Stimulated activated CD8-positive, alpha-beta memory T cell treated with anti-CD3 and anti-CD28 coated beads, Interleukin-15, amount 100 ng/mL, for 24 hours (primary cell): ENCODE measurements at places on chromosomes 2 and 18.

- DNase-seq: no peak
Measured at GRCh38 chr2:32788114-32788513, 158.6 kb upstream of the LTBP1 start.

GRCh38 chr2:67600222-67600871 lies 203.2 kb downstream of the ETAA1 start:
- no peak for DNase-seq

DNA sequence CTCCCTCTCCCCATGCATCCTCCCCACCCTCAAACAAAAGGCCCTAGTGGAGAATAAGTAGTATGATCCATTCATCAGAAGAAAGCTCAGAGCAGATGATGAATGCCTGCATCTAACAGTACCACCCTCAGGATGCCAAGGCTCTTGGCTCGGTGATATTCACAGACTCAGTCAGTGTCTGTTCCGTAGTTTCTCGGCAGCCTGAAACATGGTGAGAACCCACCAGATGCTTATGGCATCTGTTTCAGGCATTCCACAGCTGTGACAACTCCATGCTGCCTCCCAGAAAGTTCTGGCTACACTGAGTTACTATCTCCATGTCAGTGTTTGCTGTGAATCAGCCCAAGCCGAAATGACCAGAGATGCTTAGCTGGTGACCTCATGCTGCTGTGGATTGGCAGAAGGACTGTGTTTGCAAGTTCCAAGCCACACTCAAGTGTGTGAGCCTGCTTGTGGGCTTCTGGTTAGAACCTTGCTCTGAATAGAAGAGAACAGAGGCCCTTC lies 83.9 kb downstream of the WDSUB1 start:
- DNase-seq: no peak

DNA sequence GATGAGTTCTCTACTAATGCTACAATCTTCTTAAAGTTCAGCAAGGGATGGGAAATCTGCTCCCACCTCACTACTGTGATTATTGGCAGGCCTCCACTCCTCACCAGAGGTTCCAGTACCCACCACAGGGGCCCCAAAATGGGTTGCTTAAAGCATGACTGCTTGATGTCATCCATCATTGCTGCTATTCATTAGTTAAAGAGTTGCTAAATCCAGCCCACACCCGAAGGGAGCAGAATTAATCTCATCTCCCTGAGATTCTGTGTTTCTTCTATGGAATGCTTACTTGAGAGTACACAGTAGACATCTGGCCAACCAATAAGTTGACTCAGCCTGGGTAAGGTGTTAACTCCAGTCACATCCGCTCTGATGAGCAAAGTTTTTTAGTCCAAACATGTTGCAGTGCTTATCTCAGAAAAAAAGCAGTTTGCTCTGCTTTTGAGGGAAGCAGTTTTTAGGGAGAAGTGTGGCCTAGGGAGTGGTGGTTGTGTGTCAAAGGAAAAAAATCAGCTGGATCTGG lies 690.2 kb upstream of the POU3F3 start:
- DNase-seq: no peak

- DNase-seq: no peak
Measured at GRCh38 chr18:23538001-23538400, 34.7 kb downstream of the RMC1 start.

DNA sequence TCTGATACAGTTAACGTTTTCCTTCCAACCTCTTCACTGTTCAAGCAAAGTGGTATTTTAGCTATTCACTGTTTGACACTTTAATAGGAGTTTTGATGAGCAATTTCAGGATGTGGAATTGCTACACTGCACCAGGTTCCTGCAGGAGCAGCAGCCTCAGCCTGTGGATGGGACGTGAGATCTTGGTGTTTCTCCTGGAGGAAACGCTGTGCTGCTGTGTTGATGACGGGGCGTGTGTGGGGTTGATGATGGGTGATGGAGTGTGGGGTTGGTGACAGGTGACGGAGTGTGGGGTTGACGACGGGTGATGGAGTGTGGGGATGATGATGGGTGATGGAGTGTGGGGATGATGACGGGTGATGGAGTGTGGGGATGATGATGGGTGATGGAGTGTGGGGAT lies 98.9 kb downstream of the RTP5 start:
- no peak for DNase-seq

DNA sequence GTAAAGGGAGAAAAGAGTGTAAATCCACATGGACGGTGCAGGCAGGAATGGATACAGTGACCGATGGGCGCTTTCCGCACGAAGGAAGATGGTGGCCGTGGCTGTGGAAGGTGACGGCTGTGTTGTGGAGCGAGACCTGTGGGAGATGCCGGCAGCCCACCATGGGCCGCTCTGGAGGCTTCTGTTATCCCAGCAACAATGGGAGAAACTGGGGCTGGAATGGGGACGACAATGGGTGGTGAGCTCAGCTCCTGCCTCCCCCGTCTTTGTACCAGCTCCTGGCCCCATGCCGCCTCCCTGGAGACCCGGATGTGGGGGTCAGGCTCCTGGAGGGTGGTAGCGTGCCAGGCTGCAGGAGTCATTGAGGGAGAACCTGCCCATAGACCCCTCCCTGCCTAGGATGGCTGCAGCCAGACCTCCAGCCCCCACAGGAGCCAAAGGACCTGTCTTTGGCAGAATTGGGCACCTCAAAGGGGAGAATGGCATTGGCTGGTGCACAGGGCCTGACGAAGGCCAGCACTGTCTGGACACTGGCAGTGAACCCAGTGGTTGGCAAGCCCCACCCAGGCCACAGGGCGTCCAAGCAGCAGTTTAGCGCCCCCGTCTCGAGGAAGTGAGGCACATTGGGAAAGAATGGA lies 72.6 kb downstream of the SLC66A2 start:
- DNase-seq: no peak

DNA sequence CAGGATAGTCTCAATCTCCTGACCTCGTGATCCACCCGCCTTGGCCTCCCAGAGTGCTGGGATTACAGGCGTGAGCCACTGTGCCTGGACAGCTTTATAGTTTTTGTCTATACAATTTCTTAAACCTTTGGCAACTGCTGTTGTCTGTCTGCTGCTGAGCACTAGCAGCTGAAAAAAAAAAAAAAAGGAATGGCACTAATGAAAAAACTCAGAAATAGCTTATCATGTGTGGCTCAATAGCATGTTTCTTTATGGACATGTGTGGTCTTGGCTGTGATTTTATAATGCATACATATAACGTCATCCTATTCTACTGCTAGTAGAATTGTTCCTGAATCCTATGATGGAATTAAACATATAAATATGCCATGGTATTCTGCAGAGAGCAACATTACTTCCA lies 231.2 kb downstream of the TPGS2 start:
- DNase-seq: no peak

DNA sequence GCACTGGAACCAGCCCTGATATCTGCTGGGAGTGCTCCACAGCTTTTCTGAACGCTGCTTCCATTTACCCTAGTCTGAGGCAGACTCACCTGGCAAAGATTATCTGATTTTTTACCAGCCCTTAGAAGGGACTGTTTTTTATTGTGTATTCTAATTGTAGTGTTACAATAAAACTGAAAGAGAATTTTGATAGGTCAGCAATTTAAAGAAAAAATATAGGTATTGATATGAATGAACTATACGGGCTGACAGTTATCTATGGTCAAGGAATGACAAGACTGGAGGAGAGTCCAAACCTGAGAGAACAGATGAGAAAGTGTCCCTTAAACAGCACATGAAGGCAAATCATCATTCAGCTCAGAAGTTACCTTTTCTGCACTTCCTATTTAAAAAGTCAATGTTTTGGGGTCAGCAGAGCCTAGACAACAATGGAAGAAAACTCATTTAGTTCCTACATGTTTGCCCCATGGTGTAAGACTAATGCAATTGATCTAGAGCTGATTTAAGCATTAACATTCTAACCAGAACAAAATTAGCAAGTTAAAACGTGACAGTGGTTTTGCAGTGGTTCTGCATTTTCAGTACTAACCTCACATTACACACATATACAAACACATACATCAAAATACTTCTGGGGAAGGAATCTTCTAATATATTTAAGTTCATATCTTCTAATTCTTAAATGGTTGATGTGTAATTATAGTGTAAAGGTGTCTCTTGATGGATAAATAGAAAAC lies 500.9 kb downstream of the TGIF1 start:
- DNase-seq: no peak

DNA sequence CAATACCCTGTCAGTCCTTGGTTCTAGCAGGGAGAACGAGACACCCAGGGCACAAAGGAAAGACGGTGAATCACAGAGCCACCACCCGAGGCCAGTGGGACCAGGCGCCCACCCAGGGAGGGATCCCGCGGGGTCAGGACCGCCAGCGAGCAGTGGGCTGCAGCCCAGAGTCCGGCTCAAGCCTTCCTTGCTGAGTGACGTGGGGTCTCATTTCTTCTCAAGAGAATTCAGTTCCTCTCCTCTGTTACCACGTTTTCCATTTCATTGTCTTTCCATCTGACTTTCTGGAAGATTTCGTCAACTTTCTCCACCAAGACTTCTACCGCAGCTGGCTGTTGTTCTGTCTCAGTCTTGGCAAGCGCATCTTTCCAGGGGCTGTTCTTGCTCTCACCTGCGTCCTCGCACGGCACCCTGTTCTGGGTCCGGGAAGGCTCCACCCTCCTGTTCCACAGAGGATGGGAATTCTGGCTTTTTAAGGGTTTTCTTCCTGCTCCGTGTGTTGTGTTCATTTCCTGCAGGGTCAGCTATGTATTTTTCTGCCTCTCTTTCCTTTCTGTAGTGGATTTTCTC lies 248.6 kb downstream of the NDUFA10 start:
- no peak for DNase-seq

DNA sequence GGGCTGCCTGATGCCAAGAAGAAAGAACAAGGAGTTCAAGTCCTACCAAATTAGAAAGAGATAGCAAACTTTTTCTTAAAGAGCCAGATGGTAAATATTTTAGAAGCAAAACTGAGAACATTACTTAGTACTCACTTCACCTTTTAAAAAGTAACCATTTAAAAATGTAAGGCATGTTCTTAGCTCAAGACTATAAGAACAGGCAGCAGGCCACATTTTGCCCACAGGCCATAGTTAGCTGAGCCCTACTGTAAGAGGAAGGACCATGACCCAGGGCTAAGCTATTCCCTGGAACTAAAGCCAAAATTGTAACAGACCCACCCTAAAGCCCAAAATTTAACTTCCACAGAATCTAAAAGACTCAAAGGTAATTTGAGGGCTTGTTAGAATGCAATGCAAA lies 31.3 kb downstream of the USP40 start:
- DNase-seq: no peak

GRCh38 chr2:191679818-191680600 lies 2.1 kb downstream of the NABP1 start:
- DNase-seq: no peak

DNA sequence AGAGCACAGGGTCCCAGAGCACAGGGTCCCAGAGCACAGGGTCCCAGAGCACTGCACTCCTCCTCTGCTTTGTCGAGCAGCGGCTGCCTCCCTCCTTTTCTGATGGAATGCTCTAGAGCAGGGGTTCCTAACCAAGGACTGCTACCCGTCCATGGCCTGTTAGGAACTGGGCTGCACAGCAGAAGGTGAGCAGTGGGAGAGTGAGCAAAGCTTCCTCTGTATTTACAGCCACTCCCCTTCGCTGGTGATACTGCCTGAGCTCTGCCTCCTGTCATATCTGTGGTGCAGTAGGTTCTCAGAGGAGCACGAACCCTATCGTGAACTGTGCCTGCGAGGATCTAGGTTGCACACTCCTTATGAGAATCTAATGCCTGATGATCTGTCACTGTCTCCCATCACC lies 33.1 kb upstream of the ADNP2 start:
- no peak for DNase-seq

DNA sequence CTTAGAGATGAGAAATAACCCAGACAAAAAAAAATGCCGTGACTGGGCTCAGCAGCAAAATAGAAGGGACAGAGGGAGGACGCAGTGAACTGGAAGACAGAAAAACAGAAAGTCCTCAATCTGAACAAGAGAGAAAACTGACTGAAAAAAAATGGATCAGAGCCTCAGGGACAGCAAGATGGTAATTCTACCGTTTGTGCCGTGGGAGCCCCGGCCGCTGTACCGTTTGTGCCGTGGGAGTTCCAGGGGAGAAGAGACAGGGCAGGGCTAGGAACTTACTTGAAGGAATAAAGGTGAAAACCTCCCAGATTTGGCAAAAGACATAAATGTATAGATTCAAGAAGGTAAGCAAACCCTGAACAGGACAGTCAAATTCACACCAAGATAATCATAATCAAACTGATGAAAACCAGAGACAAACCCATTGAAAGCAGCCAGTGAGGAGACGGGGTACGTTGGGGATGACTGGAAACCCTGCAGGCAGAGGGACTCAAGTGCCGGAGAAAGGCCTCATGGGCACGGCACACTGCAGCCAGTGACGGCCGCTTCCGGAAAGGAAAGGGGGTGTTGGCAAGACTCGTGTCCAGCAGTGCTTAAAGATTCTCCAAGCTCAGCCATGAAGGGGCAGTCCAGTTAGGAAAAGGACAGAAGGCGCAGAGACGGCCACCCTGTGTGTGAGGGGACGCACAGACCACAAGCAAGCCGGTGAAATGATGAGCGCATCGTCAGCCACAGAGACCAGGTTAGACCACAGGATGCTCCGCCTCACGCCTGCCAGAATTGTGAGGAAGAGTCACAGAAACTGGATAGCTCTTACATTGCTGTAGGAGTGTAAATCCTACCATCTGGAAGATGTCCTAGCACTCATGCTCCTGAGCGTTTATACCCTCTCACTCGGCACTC lies 40.0 kb upstream of the NFATC1 start:
- no peak for DNase-seq

DNA sequence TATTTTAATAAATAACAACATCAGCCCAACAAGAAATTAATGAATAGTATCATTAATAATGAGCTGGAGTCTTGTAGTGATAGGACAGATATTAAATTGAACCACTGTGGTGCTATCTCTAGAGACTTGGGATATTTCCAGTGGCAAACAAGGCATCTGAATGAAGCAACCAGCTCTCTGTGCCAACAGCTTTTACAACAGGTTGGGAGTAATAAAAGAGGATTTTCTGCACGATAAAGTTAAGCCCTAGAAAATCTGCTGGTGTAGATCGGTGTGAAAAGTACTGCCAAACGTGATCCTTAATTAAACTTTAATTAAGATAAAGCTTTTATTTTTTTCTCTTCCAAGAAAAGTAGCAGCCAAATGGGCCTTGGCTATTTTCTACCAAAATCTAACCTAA lies 385.5 kb downstream of the NR4A2 start:
- no peak for DNase-seq

GRCh38 chr2:96198921-96199320 lies 9.7 kb downstream of the STARD7 start:
- no peak for DNase-seq

- DNase-seq: no peak
Measured at GRCh38 chr2:9031246-9031645, 27.8 kb upstream of the MBOAT2 start.

GRCh38 chr18:7954238-7954637 lies 387.1 kb downstream of the PTPRM start:
- no peak for DNase-seq

DNA sequence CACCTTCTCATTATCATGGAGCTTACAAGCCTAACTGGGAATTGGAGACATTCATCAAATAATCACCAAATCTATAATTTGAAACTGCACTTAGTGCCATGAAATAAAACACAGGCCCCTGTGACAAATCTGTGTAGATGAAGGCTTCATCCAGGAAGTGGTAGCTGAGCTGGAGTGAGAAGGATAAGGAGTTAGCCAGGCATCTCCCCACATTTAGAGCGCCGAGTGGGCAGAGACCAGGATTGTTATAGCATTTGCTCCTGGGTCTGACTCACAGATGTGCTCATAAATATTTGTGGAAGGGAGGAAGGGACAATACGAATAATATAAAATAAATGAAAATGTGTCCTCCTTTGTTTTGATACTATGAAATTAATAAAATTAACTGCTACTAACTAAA lies 2.5 kb upstream of the MAT2A start:
- no peak for DNase-seq
